ENCODE measurements at places on chromosomes 5 and 9. TPM values are rescaled to one million over a fixed set of nuclear protein-coding genes. Genes with fewer than 3 reads are reported as not detected.
A peak's percentile ranks its signal among the peaks of the same experiment; 100 is the strongest.

DNA sequence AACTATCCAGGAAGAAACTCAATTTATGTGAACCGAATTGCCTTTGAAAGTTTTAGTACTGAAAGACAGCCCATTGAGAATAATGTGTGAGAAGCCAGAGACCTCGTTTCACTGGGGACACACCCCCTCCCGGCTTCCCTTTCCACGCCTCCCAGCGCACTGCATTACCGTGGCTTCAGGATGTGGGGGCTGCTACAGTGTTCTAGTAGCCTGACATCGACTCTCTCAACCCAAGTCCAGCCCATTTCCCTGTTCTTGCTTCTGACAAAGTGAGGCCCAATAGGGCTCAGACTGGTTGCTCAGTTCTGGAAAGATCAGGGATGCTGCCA, 3.5 kb downstream of the PAX5 start:
- H3K36me3 ChIP-seq, result no peaks in the 10 kb centered on the region
- H3K27ac ChIP-seq, result no peak overlapping the region
- no peak overlapping the region for H3K4me3 ChIP-seq
- DNase-seq, result no peak
- peaks cover 95% of the 10 kb centered on the region for H3K27me3 ChIP-seq

GRCh38 chr9:1087120-1087881, 37.1 kb downstream of the DMRT2 start:
- H3K27me3 ChIP-seq, result no peaks in the 10 kb centered on the region
- no peak overlapping the region for H3K4me3 ChIP-seq
- no peaks in the 10 kb centered on the region for H3K4me1 ChIP-seq
- no peaks in the 10 kb centered on the region for H3K36me3 ChIP-seq
- no peak for DNase-seq
- H3K27ac ChIP-seq, result no peak overlapping the region

- no peaks in the 10 kb centered on the region for H3K4me1 ChIP-seq
- H3K36me3 ChIP-seq, result no peaks in the 10 kb centered on the region
- no peaks in the 10 kb centered on the region for H3K27me3 ChIP-seq
- no peak overlapping the region for H3K4me3 ChIP-seq
These were observed 33.2 kb upstream of the ASTN2 start for GRCh38 chr9:117448066-117448465.

DNA sequence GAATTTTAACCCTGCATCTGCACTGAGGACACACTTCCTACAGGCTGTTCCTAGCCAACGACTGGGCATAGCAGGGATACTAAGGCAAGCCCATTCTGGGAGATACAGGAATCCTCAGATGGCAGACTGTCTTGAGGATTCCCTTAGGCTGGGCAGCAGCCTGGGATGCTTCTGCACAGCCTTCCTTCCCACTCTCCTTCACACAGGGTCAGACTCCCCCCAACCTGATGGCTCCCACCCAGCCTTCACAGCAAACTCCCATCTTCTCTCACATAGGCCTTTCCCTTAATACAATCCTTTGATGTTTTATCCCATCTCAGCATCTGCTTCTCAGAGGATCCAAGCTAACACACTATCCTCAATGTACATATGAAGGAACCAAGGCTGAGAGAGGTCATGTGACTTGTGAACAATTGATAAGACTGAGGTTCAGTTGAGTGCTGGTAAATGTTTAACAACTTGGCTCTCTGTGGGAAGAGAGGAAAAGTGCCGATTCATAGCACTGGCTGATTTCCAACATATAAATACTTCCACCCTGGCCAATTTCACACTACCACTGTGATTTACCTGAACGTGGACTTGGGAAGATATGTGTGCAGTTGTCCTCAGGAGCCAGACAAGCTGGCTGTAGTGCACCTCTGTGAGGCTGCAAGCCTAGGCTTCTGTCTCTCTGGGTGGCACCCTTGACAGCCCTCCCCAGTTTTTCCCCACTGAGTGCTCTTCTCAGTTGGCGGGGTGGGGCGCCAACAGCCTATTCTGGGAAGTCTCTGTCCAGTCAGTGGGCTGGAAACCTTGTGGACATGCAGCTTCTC, 120.2 kb upstream of the TRIM32 start:
- no peak overlapping the region for H3K4me3 ChIP-seq
- H3K27ac ChIP-seq, result no peak overlapping the region
- H3K36me3 ChIP-seq, result no peaks in the 10 kb centered on the region
- H3K27me3 ChIP-seq, result no peaks in the 10 kb centered on the region

DNA sequence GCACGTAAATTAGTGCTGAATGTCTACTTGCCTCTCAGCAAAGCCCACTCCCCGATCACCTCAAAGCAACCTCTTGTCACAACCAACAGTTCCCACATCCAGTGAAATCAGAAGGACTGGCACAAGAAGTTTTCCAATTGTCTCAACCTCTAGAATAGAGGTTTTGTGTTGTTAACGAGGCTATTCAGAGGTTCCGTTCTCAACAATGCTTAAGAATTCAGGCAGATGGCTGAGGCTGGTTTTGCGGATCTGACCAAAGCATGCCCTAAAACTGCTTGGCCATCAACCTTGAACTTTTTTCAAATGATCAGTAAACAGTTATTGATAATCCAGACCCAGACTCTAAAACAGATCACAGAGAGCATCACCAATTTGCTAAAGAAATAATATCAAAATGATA, 52.9 kb downstream of the MAPKAP1 start:
- no peak overlapping the region for H3K27ac ChIP-seq
- no peaks in the 10 kb centered on the region for H3K27me3 ChIP-seq
- no peak for DNase-seq

GRCh38 chr5:116305899-116306298, 221.1 kb downstream of the COMMD10 start:
- H3K27me3 ChIP-seq, result no peaks in the 10 kb centered on the region
- H3K36me3 ChIP-seq, result peaks cover 18% of the 10 kb centered on the region
- no peak overlapping the region for H3K27ac ChIP-seq
- no peaks in the 10 kb centered on the region for H3K4me1 ChIP-seq

GRCh38 chr5:140628711-140629110, 4.3 kb downstream of the CD14 start:
- no peaks in the 10 kb centered on the region for H3K36me3 ChIP-seq
- no peak for DNase-seq
- peaks cover 19% of the 10 kb centered on the region for H3K4me1 ChIP-seq
- H3K27me3 ChIP-seq, result no peaks in the 10 kb centered on the region
- H3K27ac ChIP-seq, result no peak overlapping the region
- H3K4me3 ChIP-seq, result no peak overlapping the region

DNA sequence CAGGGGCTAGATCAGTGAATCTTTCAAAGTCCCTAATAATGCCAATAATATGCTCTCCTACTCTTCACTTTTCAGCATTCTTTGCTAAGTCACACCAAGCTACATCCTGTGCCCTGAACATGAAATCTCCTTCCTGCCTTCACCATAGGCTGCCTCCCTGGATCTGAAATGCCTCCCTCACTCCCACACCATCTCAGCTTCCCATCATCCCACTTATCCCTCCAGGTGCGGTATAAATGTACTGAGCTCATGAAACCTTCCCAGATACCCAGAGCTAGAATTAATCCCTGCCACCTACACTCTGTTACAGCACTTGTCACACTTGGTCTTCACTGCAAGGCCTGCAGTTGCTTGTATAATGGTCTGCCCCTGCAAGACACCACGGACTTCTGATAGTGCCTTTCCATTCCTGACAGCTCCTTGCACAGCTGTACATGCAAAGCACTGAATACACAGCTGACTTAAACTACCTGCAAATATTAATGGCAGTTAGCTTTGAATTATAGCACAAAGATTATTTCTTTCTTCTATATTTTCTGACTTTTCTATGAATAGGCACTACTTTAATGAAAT, 250.4 kb downstream of the EBF1 start:
- no peaks in the 10 kb centered on the region for H3K27me3 ChIP-seq
- no peaks in the 10 kb centered on the region for H3K36me3 ChIP-seq
- H3K4me1 ChIP-seq, result no peaks in the 10 kb centered on the region
- H3K27ac ChIP-seq, result no peak overlapping the region
- DNase-seq, result no peak

GRCh38 chr9:136257381-136258298, 12.0 kb upstream of the QSOX2 start:
- H3K4me3 ChIP-seq, result no peak overlapping the region
- no peaks in the 10 kb centered on the region for H3K27me3 ChIP-seq
- no peak overlapping the region for H3K27ac ChIP-seq
- no peaks in the 10 kb centered on the region for H3K36me3 ChIP-seq
- DNase-seq, result peak; percentile 74

- no peaks in the 10 kb centered on the region for H3K36me3 ChIP-seq
- no peaks in the 10 kb centered on the region for H3K4me1 ChIP-seq
- H3K4me3 ChIP-seq, result no peak overlapping the region
These were observed 124.2 kb upstream of the GAS1 start for GRCh38 chr9:87071473-87071872.

- no peak overlapping the region for H3K4me3 ChIP-seq
- DNase-seq, result no peak
- no peaks in the 10 kb centered on the region for H3K36me3 ChIP-seq
These were observed 86.2 kb upstream of the HSPA9 start for GRCh38 chr5:138661291-138661960.

- no peak for DNase-seq
- no peaks in the 10 kb centered on the region for H3K36me3 ChIP-seq
- H3K27ac ChIP-seq, result no peak overlapping the region
- H3K4me3 ChIP-seq, result no peak overlapping the region
- H3K27me3 ChIP-seq, result no peaks in the 10 kb centered on the region
These were observed 107.5 kb upstream of the TLR4 start for GRCh38 chr9:117596678-117597077.

DNA sequence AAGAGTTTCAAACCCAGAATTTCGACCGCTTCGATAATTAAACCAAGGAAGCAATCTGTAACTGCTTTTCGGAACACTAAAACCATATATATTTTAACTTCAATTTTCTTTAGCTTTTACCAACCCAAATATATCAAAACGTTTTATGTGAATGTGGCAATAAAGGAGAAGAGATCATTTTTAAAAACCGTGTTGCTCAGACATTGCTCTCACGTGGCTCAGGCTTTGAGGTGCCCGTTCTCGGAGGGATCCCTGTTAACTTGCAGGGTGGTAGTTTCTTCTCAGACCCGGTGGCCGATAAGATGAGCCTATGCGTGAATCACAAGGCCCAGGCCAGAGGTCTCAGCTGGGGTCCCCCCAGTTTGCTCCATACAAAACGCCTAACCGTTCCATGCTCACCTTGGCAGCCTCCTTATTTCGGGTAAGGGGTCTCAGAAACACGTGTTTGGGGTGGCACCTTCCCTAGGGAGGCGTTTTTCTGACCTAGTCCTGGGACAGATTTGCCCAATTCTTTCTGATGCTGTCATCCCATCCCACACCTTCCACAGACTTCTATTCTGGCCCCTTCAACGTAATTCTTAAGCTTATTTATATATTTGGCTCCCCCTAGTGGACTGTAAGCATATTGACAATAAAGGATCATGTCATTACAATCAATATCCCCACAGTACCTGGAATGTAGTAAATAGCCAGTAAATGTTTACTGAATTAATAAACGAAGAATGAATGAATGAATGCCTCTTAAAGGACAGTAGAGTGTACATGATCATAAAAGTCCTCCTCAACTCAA, 48.1 kb downstream of the THBS4 start:
- H3K4me1 ChIP-seq, result no peaks in the 10 kb centered on the region
- H3K27me3 ChIP-seq, result no peaks in the 10 kb centered on the region
- no peaks in the 10 kb centered on the region for H3K36me3 ChIP-seq
- peak overlapping the region; percentile 12 for H3K27ac ChIP-seq

- no peak overlapping the region for H3K27ac ChIP-seq
- peaks cover 41% of the 10 kb centered on the region for H3K4me1 ChIP-seq
- no peak for DNase-seq
- no peaks in the 10 kb centered on the region for H3K36me3 ChIP-seq
These were observed 6.3 kb downstream of the AP3B1 start for GRCh38 chr5:78288246-78288645.

DNA sequence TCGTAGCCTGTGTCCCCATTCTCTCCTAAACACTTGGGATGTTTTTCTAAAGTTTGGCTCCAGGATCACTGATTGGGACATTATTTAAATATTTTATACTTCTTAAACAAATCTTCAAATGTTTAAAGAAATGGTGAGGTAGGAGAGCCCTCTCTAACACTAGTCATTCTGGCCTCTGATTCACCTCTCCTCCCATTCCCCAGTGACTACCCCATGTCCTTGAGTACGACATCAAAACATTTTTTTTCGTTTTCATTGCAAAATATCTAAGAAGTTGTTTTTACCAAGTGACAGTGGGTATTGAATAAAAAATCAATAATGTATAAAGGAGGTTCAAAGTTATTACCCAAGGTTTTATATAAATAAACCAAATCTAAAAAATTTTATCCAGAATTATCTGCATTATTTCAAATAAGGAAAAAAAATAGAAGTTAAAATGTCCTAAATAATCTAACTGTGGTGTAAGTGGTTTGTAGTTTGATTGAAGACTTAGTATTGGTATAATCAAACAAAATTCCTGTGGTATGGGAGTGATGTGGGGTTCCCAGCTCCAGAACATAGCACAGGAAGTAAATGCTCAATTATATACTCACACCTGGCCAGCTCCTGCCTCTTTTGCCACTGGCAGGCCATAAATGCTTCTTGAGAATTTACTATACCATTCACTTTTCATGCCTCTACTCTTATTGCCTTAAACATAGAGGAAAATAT, 51.1 kb downstream of the MAST4 start:
- H3K27ac ChIP-seq, result no peak overlapping the region
- no peaks in the 10 kb centered on the region for H3K27me3 ChIP-seq
- H3K4me1 ChIP-seq, result no peaks in the 10 kb centered on the region
- DNase-seq, result no peak
- H3K36me3 ChIP-seq, result no peaks in the 10 kb centered on the region
- no peak overlapping the region for H3K4me3 ChIP-seq

- H3K4me3 ChIP-seq, result no peak overlapping the region
- no peaks in the 10 kb centered on the region for H3K4me1 ChIP-seq
- no peaks in the 10 kb centered on the region for H3K36me3 ChIP-seq
- no peak overlapping the region for H3K27ac ChIP-seq
These were observed 95.4 kb downstream of the HTR4 start for GRCh38 chr5:148558892-148559291.

DNA sequence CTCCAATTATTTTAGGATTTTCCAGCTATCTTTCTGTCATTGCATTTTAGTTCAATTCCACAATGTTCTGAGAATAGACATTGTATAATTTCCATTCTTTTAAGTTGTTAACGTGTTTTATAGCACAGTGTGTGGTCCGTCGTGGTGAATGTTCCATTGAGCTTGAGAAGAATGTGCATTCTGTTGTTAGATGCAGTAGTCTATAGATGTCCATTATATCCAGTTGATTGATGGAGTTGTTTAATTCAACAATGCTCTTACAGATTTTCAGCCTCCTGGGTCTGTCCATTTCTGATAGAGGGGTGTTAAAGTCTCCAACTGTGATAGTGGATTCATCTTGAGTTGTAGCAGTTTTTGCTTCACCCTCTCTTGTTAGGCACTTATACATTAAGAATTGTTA, 1587.7 kb upstream of the NUDT12 start:
- H3K4me1 ChIP-seq, result no peaks in the 10 kb centered on the region
- H3K27ac ChIP-seq, result no peak overlapping the region
- H3K36me3 ChIP-seq, result no peaks in the 10 kb centered on the region
- DNase-seq, result no peak
- no peaks in the 10 kb centered on the region for H3K27me3 ChIP-seq
- no peak overlapping the region for H3K4me3 ChIP-seq

Gene REEP5
- 108 TPM for total RNA-seq

Gene TSSK1B
- not detected for total RNA-seq

Gene SH2D3C
- total RNA-seq, result 90.4 TPM

Gene NXNL2
- 0.37 TPM for total RNA-seq

Gene PCDHGA4
- 9.4 TPM for total RNA-seq

Gene FOXI1
- total RNA-seq, result 0.30 TPM

Gene CDC25C
- 0.37 TPM for total RNA-seq

Gene SLC36A3
- not detected for total RNA-seq

Gene FAM163B
- total RNA-seq, result not detected

Gene ADRA1B
- 3.4 TPM for total RNA-seq
